ENCODE measurements at places on chromosomes 1 and 21.

- no peak for DNase-seq
These were observed 185.0 kb downstream of the TGFBR3 start for GRCh38 chr1:91700771-91701471.

- DNase-seq, result no peak
These were observed 226.2 kb downstream of the RHOU start for GRCh38 chr1:228961511-228961910.

DNA sequence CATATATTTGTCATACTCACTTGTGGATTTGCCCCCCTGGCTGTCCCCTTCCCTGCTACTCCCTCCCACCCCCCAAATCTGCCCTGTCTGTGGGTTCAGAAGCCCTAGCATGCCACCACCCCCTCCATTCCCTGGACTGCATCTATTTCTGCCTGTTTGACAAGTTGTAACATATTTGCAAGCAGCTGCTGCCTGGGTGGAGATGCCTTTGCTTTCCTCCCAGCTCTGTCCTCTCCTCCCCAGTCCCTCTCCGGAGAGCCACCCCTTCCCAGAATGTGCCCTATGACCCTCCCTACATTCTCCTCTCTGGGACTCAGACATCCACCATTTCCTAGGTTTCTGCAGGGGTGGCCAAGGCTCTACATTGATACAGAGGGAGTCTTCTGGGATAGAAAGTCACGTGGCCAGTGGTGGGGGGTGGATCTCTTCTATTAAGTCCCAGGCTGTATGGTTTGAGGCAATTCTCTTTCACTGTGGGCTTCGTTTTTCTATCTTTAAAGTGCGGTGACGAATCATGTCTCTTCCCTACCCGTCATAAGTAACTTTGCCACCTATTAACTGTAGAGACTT is 6.0 kb upstream of the MYOG start:
- DNase-seq, result no peak

GRCh38 chr1:160721473-160721872 is 9.9 kb upstream of the CD48 start:
- no peak for DNase-seq

DNA sequence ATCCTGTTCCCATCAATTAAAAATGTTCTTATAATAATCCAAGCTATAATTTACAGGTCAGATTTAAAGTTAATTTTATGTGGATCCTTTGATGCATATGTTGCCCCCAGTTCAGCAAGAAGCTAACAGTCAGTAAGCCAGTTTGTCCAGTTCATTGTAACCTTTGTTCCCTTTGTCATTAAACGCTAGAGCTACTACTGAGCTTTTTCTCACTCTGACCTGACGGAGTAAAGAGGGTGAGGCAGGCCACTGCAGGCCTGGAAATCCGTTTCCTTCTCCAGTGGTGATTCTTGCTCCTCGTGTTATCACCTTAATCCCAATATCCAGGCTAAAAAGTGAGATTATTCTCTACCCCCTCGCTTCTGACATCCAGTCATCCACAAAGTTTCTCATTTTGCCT is 10.2 kb downstream of the YBX1 start:
- DNase-seq, result no peak

Data from stimulated activated CD8-positive, alpha-beta memory T cell treated with anti-CD3 and anti-CD28 coated beads, Interleukin-15, amount 100 ng/mL, for 1 hour (primary cell).